ENCODE measurements at places on chromosomes 12 and 14. TPM values are rescaled to one million over a fixed set of nuclear protein-coding genes. Genes with fewer than 3 reads are reported as not detected.

The ANKRD13A gene
- 60.6 TPM for total RNA-seq

The LIN7A gene
- total RNA-seq: 0.51 TPM

The MFAP5 gene
- total RNA-seq: not detected

The PLEKHD1 gene
- total RNA-seq: 0.12 TPM

The CD163 gene
- not detected for total RNA-seq

The SYT1 gene
- total RNA-seq: not detected

The RTL1 gene
- not detected for total RNA-seq

The VAMP1 gene
- 51.2 TPM for total RNA-seq

The USP44 gene
- 3.8 TPM for total RNA-seq

The ING4 gene
- total RNA-seq: 15.8 TPM

The CCDC198 gene
- total RNA-seq: not detected

The OR6C70 gene
- total RNA-seq: not detected

The LGR5 gene
- not detected for total RNA-seq

The DBX2 gene
- not detected for total RNA-seq

Data from activated CD4-positive, alpha-beta T cell treated with anti-CD3 and anti-CD28 coated beads, Interleukin-2, amount 10 ng/mL, durations not matched to agents 24 days and 14 days (primary cell).